CD8-positive, alpha-beta memory T cell (primary cell): ENCODE measurements at places on chromosomes 13 and 19. TPM values are rescaled to one million over a fixed set of nuclear protein-coding genes. Genes with fewer than 3 reads are reported as not detected.

The SLC8A2 gene
- total RNA-seq: not detected

The MBNL2 gene
- total RNA-seq: 17.8 TPM

The PTGER1 gene
- not detected for total RNA-seq

The CLIP3 gene
- total RNA-seq: 0.33 TPM

The ZNF112 gene
- total RNA-seq: not detected

The LILRA1 gene
- total RNA-seq: not detected

The ZSCAN1 gene
- total RNA-seq: not detected

The NLRP11 gene
- total RNA-seq: 0.07 TPM
